Activated CD8-positive, alpha-beta T cell treated with anti-CD3 and anti-CD28 coated beads for 36 hours (primary cell): ENCODE measurements at places on chromosomes 16 and 17.

- H3K27me3 ChIP-seq, result no peaks in the 10 kb centered on the region
- H3K4me1 ChIP-seq, result no peaks in the 10 kb centered on the region
- H3K4me3 ChIP-seq, result no peak overlapping the region
These were observed 216.0 kb downstream of the ZNF423 start for GRCh38 chr16:49639739-49640431.

GRCh38 chr16:69451166-69451565 is 26.7 kb downstream of the CYB5B start:
- H3K4me3 ChIP-seq, result no peak overlapping the region
- no peaks in the 10 kb centered on the region for H3K27me3 ChIP-seq
- H3K4me1 ChIP-seq, result peaks cover 18% of the 10 kb centered on the region
- no peak for DNase-seq

DNA sequence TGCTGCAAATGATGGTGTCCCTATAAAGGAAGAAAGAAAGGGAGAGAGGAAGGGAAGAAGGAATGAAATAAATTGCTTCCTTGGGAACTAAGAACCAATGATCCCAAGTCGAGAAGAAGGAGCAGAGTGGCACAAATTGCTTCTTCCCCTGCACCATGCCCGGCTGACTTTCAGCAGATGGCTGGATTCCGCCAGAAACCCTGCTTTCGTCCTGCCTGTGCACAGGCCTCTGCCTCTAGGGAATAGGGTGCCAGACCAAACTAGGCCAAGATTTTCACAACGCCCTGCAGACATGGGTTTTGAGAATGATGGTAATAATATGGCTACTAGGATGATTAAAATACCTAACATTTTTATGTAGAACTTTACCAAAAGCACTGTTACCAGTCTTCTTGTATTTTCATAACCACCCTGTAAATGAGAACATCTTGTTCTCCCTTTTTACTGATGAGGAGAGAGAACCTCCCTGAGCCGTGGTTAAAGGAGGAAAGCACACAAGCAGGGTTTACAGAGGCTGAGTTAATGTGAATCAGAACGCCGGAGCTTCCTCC is 122.1 kb upstream of the HSBP1 start:
- H3K36me3 ChIP-seq, result no peaks in the 10 kb centered on the region
- H3K4me1 ChIP-seq, result peaks cover 3% of the 10 kb centered on the region
- H3K27me3 ChIP-seq, result peaks cover 7% of the 10 kb centered on the region
- DNase-seq, result no peak
- H3K4me3 ChIP-seq, result no peak overlapping the region
- H3K27ac ChIP-seq, result no peak overlapping the region

DNA sequence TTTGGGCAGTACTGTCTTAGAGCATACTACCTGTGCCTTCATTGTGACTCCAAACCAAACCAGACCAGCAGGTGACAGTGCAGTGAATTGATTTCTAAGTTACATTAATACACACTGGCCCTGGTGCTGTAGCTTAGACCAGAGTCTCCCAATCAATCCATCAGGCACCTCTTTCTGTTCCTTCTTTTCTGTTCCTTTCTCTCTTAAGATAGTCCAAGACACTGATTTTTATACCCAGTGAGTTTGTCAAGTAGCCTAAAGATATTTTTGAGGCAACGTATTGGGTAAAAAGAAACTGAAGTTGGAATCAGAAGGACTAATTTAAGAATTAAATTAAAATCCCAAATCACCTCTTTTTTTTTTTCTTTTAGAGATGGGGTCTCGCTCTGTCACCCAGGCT is 43.1 kb downstream of the ABAT start:
- no peak for DNase-seq
- H3K4me1 ChIP-seq, result no peaks in the 10 kb centered on the region
- H3K27me3 ChIP-seq, result no peaks in the 10 kb centered on the region
- H3K4me3 ChIP-seq, result no peak overlapping the region

DNA sequence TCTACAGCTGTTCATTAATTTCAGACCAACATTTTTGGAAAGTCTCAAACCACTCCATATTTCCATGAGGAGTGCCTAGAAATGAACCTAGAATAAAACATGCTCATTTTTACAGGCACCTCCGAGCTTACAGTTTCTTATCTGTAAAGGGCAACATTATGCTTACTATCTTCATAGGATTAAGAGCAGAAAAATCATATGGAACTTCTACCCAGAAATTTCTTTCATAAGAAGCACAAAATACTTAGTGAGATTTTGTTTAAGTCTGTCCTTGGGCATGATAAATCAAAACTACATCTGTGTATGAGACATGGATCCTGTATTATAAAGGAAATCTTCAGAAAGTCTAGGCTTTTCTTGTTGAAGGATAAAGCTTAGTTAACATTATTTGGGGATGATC is 187.4 kb downstream of the CA10 start:
- no peak overlapping the region for H3K27ac ChIP-seq
- H3K27me3 ChIP-seq, result no peaks in the 10 kb centered on the region
- H3K36me3 ChIP-seq, result no peaks in the 10 kb centered on the region
- no peaks in the 10 kb centered on the region for H3K4me1 ChIP-seq

DNA sequence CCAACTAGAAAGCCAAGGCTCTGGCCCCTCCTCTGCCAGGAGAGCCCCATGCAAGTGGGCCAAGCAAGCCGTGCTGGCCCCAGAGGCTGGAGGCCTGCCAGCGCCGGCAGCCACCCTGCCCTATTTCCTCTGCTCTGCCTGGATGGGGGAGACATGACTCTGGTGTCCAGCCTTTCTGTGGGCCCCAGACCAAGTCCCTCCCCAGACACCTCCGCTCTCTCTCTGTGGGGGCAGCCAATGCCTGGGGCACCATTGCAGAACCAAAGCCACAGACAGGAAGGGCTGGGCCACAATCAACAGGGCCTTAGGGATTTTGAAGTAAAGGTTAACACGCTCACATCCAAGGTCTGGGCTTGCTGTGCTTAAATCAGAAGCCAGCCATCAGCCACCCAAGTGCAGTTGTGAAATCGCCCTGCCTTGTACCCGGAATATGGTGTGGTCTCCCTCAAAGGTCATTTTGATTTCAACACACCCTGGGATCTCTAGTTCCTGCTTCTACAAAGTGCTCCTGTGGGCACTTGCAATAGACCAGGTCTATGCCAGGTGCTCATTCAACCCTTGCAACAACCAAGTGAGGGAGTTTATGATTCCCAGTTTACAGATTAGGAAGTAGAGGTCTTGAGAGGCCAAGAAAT is 63.5 kb upstream of the TEX2 start:
- H3K36me3 ChIP-seq, result peaks cover 12% of the 10 kb centered on the region
- H3K27me3 ChIP-seq, result no peaks in the 10 kb centered on the region
- peak; percentile 32 for DNase-seq
- H3K4me1 ChIP-seq, result peaks cover 44% of the 10 kb centered on the region

DNA sequence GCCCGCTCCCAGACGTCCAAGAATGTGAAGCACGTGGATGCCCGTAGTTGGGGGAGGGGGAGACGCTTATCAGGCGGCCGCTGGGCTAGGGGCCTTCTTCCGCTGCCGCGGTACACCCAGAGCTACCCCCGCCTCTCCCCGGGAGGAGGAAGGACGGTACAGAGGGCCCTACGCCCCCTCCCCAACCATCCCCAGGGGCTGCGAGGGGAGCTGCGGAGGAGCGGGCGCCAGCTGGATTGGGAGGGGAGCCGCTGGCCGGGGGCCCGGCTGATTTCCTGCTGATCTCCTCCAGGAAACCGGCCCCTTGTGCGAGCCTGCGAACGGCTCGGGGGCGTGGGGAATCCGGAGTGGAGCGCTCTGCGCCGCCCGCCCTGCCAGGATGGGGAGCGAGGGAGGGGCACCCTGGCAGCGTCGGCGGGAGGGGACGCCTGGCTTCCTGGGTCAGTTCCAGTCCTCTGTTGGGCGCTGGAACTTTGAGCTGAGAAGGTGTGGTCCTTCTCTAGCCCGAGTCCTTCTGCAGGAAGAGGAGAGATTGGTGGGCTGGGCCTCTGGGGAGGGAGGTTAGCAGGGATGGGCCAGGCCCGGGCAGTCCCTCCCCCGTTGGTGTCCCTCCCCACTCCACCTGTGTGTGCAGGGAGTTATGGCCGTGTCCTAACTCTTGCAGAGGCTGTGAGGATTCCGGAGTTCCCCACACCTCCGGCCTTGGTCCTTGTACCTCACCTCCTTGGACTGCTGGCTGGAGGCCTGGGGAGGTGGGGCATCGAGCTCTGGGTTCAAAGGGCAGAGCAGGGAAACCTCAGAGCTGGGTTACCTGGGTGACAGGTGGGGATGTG is 19.2 kb downstream of the GJD3 start:
- peak overlapping the region; percentile 45 for H3K4me3 ChIP-seq
- H3K27ac ChIP-seq, result peak overlapping the region; percentile 53
- H3K4me1 ChIP-seq, result peaks cover 73% of the 10 kb centered on the region
- no peak for DNase-seq
- no peaks in the 10 kb centered on the region for H3K27me3 ChIP-seq

GRCh38 chr17:59846394-59847165 is 46.2 kb downstream of the TUBD1 start:
- DNase-seq, result peak; percentile 40
- peak overlapping the region; percentile 18 for H3K4me3 ChIP-seq
- peaks cover 20% of the 10 kb centered on the region for H3K36me3 ChIP-seq
- peak overlapping the region; percentile 80 for H3K27ac ChIP-seq
- no peaks in the 10 kb centered on the region for H3K27me3 ChIP-seq

- H3K27me3 ChIP-seq, result no peaks in the 10 kb centered on the region
- H3K36me3 ChIP-seq, result no peaks in the 10 kb centered on the region
- no peak overlapping the region for H3K4me3 ChIP-seq
- H3K27ac ChIP-seq, result no peak overlapping the region
These were observed 208.0 kb upstream of the TNRC6C start for GRCh38 chr17:77750427-77751043.

DNA sequence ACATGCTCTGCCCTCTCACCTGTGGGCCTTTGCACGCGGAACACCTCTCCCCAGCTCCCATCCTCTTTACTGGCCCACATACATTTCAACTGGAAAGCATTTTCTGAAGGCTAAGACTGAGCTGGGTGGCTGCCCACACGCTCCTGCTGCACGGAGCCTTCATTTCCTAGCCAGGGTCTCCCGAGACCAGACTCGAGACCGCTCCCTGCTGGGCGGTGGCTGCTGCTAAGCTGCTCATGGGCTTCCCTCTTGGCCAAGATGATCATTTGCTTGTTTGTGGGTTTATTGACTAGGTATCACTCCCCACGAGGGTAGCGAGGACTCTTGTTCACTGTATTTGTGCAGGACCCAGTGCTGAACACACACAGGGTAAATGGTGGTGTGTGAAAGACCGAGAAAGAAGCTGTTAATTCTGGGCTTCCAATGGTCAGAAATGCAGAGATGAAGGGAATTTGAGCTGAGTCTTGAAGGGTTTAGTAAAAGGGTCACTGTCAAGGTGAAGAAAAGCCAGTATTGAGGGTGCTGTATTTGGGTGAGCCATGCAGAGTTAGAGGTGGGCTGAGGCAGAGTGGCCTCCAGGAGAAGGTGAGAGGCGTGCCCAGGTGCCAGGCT is 907 bp downstream of the TRAPPC2L start:
- H3K36me3 ChIP-seq, result peaks cover 12% of the 10 kb centered on the region
- H3K4me1 ChIP-seq, result peaks cover 29% of the 10 kb centered on the region
- DNase-seq, result peak; percentile 87
- H3K27me3 ChIP-seq, result no peaks in the 10 kb centered on the region

DNA sequence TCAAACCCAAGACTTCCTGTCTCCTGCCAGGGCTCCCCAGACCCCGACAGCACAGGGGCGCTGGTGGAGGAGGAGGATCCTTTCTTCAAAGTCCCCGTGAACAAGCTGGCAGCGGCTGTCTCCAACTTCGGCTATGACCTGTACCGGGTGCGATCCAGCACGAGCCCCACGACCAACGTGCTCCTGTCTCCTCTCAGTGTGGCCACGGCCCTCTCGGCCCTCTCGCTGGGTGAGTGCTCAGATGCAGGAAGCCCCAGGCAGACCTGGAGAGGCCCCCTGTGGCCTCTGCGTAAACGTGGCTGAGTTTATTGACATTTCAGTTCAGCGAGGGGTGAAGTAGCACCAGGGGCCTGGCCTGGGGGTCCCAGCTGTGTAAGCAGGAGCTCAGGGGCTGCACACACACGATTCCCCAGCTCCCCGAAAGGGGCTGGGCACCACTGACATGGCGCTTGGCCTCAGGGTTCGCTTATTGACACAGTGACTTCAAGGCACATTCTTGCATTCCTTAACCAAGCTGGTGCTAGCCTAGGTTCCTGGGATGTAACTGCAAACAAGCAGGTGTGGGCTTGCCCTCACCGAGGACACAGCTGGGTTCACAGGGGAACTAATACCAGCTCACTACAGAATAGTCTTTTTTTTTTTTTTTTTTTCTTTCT is 8.1 kb downstream of the SERPINF1 start:
- peak overlapping the region; percentile 72 for H3K4me3 ChIP-seq
- peaks cover 1% of the 10 kb centered on the region for H3K36me3 ChIP-seq
- H3K27me3 ChIP-seq, result no peaks in the 10 kb centered on the region

- peak within 1 kb of the TSS; percentile 67 for H3K4me3 ChIP-seq
- H3K36me3 ChIP-seq, result no peaks in the 10 kb centered on the region
- no peak within 1 kb of the TSS for H3K27ac ChIP-seq
These were observed at the start of gene SEZ6L2 for GRCh38 chr16:29899516-29900101. Gene SEZ6L2 (minus strand): TSS chr16:29899550. CDS start chr16:29899019, 531 bp downstream.

- H3K4me1 ChIP-seq, result no peaks in the 10 kb centered on the region
- no peak for DNase-seq
- H3K36me3 ChIP-seq, result no peaks in the 10 kb centered on the region
These were observed 236.0 kb downstream of the IRF8 start for GRCh38 chr16:86134802-86135461.

DNA sequence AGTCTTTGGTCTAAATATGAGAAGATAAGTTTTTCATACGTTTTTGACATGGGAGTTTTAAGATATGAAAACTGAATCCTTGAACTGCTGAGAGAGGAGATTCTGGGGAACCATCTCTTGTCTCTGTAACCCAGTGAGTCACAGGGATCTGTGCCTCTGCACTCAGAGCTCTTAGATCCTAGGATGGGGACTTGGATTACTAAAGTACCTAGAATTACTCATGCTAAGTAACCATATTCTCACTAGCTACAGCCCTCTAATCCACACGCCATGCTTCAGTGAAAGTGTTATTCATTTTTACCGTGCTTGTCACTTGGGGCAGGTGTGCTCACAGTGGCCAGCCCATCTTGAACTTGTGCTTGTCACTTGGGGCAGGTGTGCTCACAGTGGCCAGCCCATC is 2.0 kb downstream of the MRM3 start:
- H3K27me3 ChIP-seq, result no peaks in the 10 kb centered on the region
- no peak for DNase-seq
- H3K27ac ChIP-seq, result peak overlapping the region; percentile 22
